ENCODE measurements at places on chromosomes 3 and 15.

DNA sequence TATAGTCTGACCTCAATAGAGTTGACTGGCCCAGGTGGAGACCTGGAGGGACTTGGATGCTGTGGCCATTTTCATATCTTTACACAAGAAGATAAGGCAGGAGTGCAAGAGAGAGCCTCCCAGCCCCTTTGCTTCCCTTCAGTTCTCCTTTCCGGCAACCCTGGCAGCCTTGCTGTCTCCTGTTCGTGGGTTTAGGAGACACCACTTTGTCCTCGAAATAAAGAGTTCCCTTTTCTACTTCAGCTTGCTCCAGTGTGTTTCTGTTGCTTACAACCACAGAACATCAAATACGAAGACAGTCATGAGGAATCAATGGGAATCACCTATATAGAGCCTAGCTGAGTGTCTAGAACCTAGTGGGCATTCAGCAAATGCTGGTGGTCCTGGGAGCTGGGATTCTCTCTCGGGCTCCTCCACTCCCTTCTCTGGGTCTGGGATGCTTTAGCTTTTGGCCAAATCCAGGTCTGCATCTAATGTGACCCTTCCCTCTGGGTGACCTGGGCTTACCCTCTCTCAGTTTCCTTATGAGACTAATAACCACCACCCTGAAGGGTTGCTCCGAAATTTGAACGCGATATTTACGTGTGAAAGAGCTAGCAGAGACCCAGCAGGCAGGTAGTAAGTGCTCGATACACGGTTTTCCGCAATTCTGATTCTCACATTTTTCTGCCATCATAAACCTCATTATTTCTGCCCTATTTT lies 44.5 kb downstream of the PCSK6 start:
- DNase-seq = no peak

DNA sequence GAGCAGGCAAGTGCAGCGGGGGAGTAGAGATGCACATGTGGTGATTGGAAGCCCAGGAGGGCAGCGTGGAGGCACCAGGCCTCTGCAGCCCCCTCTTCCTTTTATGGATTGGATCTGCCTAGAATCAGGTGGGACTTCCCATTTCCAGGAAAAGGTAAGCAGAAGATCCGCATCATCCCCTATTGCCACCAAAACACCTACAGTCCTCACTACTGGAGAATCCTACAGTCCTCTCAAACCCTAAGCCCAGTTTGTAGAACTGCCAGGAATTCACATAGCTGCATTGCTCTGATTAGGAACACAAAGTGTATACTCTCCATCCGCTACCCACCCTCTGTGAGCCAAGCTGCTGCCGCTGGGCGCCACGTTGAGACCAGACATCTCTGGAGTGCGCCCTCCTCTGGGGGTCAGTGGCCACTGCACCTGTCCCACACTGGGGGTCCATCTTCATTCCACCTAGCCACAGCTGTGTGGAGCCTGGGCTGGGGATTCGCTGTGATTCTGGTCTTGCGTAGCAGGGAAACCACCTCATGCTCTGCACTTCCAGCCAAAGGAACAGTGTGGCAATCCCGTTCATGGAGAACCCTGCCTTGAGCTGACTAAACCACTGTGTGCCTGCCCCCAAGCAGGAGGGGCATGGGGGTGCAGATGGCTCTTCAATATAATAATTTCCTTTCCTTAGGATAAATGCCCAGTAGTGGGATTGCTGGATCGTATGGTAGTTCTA lies 88.9 kb upstream of the PTX3 start:
- no peak for DNase-seq

DNA sequence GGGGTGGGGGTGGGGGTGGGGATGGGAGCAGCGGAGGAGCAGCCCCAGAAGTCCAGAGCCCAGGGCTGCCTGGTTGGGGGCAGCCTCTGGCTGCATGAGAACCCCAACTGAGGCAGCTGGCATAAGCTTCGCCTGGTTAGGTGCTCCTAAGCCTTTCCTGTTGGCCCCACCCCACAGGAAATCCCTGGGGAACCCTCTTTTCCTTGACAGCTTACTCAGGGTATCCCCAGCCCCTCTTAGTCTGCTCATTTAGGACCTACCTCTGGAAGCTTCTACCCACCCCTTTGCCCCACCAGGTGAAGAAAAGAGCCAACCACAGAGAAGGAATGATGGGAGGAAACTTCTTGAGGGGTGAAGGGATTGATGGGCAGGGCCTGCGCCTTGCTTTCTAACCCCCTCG lies 53.4 kb downstream of the IL20RB start:
- DNase-seq = no peak

DNA sequence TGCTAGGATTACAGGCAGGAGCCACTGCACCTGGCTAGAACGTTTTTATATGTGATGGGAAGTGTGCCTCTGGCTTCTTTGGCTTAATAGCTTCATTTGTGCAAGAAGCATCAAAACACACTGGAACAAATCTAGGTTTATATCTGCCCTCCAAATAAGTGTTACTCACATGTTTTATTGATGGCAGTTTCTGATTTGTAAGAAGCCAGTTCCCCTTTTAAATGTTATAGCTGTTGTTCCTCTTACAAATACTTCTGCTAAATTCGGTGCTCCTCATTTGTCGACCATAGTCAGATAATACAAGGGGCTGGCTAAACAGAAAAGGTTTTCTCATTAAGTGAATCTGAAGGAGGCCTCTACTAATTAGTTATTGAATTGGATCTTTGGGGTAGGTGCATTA lies 307.1 kb upstream of the SEMA6D start:
- DNase-seq = no peak

GRCh38 chr3:170205302-170205701 lies 16.9 kb upstream of the PRKCI start:
- DNase-seq = no peak

DNA sequence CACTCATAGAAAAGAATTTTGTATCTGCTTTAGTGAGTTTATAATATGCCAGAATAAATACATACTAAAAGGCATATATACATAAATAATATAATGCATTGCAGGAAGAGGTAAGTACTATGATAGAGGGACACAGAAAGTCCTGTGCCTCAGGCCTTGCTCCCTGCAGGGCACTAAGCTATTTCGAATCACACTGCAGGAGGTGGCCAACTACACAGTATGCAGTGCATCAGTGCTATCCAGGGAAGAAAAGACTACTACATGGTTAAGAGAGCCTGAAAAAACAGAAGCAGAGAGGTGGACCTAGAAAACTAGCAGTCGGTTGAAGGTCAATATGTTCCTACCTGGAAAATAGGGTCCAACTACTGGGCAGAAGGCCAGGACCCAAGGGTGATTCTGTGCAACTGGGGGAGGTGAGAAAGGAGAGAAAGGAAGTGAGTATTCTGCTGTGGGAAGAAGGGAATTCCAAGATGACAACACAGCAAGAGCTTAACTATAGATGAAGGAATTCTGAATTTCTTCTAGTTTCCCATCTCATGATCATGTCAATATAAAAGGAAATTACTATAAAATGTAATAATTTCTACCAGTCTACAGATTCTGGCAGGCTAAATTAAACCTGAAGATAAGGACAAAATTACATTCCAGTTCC lies 218.0 kb downstream of the ZBTB20 start:
- no peak for DNase-seq

- no peak for DNase-seq
Observed at GRCh38 chr15:49813625-49814024, 192.8 kb downstream of the DTWD1 start.

DNA sequence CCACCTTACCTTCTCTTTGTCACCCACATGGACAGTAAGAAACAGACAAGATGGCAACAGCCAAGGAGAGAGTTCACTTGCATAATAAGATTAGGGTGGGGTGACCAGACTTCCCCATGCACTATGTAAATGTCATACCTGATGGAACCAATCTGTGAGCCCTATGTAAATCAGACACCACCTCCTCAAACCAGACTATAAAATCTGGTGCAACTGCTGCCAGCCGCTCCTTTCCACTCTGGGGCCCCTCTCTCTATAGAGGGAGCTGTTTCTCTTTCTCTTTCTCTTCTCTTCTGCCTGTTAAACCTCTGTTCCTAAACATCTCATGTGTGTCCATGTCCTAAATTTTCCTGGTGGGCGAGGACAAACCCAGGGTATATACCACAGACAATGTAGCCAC lies 405.5 kb upstream of the CNTN4 start:
- no peak for DNase-seq

DNA sequence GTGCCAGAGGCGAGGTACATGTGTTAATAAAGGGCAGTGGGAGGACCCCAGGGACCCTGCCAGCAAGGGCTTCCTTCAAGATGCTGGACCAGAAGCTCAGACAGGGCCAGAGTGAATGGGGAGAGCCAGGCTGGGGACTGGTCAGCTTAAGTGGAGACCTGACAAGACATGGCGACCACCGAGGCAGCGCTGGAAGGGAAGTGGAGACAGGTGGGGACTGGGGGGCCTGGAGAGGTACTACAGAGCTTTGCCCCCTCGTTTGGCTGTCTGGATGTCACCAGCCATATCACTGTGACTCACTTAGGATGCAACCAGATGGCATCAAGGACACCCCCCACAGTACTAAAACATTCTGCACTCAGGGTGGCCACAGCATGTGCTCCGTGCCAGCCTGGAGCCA lies 97.9 kb downstream of the ADCY5 start:
- DNase-seq = no peak

DNA sequence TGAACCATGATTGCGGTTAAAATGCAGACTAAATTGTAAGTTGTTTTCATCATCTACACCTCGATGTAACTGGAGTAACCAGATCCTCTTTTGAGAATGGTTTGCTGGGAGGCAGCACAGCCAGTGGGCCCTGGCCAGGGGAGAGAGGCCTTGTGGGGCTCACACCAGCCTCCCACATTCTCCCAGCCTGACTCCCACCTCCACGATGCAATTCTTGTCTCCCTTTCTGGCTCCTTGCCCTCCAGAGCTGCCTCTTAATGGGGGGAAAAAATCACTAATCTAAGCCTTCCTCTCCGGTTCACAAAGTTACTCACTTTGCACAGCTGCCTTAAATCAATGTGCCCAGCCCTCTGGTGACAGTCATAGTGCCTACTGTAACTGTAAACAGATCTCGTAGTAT lies 17.9 kb upstream of the PAQR5 start:
- no peak for DNase-seq

GRCh38 chr3:7710284-7710683 lies 791.3 kb upstream of the LMCD1 start:
- no peak for DNase-seq

DNA sequence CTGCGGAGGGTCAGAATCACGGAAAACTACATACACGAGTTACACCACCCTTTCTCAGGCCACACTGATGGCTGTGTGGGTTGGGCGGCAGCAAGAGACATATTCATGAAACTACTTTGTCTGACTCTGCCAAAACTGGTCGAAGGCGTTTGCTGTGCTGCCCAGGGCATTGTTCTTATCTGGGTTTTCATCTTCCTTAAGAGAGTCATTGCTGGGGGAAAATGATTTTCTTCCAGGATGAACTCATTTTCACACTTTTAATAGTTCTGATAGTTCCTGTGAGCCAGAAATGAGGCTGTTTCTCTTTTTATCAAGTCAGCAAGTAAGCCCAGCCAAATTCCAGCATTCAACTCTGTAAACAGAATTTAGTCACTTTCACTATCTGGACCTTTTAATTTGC lies 47.6 kb downstream of the TRIM71 start:
- DNase-seq = no peak
